CD4-positive, alpha-beta T cell treated with Interferon alpha-2 for 1 hour (primary cell): ENCODE measurements at places on chromosomes 5 and 9.

GRCh38 chr5:51398875-51399642, 15.8 kb downstream of the ISL1 start:
- DNase-seq: no peak

DNA sequence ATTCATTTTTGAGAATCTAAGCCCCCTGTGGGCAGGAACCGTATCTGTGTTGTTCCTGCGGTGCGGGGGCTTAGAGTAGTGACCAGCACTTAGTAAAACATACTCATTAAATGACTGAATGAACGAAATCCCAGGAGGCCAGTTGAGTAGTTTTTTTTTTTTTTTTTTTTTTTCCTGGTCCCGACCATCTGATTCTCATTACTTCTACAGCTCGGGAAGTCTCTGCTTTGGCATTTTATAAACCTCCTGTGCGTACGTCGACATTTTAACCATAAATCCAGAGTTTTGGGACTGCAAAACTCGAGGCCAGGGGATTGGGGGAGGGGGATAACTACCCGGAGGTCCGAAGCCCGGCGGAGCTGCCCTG, 31.5 kb upstream of the SPRY4 start:
- no peak for DNase-seq

- no peak for DNase-seq
Measured at GRCh38 chr9:95766906-95767305, 108.6 kb upstream of the ERCC6L2 start.

DNA sequence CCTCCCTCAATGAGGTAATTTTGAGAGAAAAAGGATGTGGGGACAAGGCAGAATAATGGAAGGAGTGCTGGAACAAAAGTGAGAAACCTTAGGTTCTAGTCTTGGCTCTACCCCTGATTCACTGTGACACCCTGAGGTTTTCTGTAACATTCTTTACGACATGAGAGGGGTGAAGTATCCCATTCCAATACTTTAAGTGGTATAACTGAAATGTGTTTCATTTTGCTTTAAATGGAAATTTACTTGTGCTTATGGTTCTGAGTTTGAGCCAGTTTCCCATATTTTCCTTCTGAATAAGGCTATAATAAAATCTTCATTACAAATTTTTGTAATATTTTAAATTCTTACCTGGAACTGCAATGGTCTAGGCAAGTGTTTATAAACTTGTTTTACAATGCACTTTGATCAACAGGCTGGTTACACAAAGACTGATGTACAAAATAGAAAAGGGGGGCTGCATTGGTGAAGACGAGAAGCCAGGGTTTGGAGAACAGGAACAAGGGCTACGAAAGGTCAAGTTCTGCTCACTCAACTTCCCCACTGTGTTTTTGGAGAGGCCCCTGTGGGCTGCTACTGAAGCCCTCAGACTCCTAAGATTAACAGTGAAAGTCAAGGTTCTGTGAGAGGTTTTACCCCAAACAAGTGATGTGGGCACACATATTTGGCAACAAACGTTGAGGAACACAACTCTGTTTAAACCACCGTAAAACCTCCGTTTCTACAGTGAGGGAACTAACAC, 171.9 kb upstream of the ELL2 start:
- DNase-seq: no peak

DNA sequence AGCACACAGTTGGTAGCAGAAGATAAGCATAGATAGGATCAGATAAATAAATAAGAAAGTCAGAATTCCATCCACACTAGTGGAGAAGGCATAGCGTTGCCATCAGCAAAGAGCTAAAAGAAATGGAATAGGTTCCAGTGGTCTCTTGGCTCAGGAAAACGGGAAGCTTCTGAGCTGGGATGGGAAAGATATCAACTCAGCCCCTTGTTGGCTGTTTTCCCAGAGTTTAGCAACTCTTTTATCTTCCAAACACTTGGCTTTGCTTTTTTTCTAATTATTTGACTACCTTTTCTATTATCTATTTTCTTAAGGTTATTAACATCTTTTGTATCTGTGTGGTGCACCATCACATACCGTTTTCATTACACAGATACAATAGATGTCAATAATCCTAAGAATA, 445.7 kb upstream of the TRPC7 start:
- DNase-seq: no peak

GRCh38 chr5:59506285-59506877, 387.1 kb downstream of the PDE4D start:
- no peak for DNase-seq
